ENCODE measurements at places on chromosomes 11 and 22. TPM values are rescaled to one million over a fixed set of nuclear protein-coding genes. Genes with fewer than 3 reads are reported as not detected.

Gene WT1
- not detected for total RNA-seq

- DNase-seq, result no peak
Measured at GRCh38 chr11:119854521-119854920, 125.5 kb upstream of the NECTIN1 start.

DNA sequence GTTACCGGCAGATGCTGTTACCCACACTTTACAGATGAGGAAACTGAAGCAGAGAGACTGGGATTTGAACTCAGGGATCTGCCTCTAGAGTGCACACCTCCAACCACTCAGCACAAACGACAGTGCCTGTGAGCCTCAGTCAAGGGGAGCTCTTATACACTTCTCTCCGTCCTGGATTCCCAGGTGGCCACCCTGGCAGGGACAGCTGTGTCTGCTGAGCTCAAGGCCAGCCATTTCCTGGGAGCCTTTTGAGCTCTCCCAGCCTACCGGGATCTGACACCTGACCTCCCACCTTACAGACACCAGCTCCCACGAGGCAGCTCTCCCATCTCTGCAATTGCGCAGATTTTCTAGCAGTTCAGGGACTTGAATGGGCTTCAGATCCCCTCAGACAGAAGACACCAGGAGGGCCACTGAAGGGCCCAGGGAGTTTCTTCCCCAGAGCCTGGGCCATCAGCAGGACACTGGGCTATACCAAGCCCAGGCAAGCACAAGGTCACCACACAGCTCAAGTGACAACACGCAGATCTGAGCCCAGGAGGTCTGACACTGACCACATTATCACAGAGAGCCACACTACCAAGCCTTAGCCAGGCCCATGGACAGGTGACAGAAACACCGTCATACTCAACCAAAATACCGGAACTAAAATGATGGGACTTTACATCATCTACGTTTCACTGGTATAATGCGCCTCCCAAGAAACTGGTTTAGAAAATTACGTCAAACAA lies 17.1 kb downstream of the PDGFB start:
- no peak for DNase-seq

- DNase-seq, result no peak
Measured at GRCh38 chr11:21554284-21554683, 638.6 kb upstream of the ANO5 start.

GRCh38 chr11:76790251-76790650 lies 7.1 kb downstream of the TSKU start:
- DNase-seq, result no peak

All from frontal cortex (tissue), 4 donors.